ENCODE measurements at places on chromosomes 13 and 19. TPM values are rescaled to one million over a fixed set of nuclear protein-coding genes. Genes with fewer than 3 reads are reported as not detected.

PRX gene
- total RNA-seq: 1.3 TPM

ZNF575 gene
- total RNA-seq: 1.2 TPM

GRCh38 chr19:42207767-42208271, 9.7 kb downstream of the DEDD2 start:
- no peak overlapping the region for H3K4me3 ChIP-seq
- DNase-seq: no peak
- peaks cover 30% of the 10 kb centered on the region for H3K36me3 ChIP-seq
- peaks cover 4% of the 10 kb centered on the region for H3K4me1 ChIP-seq
- no peaks in the 10 kb centered on the region for H3K27me3 ChIP-seq
- H3K27ac ChIP-seq: no peak overlapping the region

- no peak overlapping the region for H3K27ac ChIP-seq
- no peaks in the 10 kb centered on the region for H3K27me3 ChIP-seq
Observed at GRCh38 chr13:99656844-99657381, 155.6 kb downstream of the TM9SF2 start.

DNA sequence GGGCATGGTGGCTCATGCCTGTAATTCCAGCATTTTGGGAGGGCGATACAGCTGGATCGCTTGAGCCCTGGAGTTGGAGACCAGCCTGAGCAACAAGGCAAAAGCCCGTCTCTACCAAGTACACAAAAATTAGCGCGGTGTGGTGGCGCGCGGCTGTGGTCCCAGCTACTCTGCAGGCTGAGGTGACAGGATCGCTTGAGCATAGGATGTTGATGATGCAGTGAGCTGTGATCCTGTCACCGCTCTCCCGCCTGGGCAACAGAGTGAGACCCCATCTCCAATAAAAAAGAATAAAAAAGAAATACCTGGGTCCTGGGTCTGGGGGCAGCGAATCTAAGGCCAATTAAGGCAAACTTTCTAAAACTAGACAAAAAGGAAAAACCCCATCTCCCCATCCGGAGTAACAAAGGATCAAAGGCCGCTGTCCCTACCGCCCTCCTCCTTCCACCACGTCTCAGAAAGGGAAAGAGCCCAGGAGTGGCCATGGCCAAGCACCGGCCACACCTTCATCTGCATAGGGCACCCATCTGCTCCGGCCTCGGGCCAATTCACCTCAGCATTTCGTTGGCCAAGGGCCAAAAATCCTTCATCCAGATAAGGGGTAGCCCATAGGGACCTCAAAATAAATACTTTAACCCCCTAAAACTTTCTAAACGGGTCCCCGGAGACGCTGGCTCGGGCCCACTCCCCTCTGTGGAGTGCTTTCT, 851 bp downstream of the ZNF320 start:
- no peaks in the 10 kb centered on the region for H3K27me3 ChIP-seq
- H3K27ac ChIP-seq: peak overlapping the region; percentile 83
- no peak for DNase-seq
